Activated CD4-positive, alpha-beta memory T cell treated with anti-CD3 and anti-CD28 coated beads, Interleukin-2, amount 10 ng/mL, durations not matched to agents 7 days and 5 days (primary cell): ENCODE measurements at places on chromosomes 4 and X.

GRCh38 chr4:152539556-152540292, 3.8 kb upstream of the FBXW7 start:
- no peak for DNase-seq

DNA sequence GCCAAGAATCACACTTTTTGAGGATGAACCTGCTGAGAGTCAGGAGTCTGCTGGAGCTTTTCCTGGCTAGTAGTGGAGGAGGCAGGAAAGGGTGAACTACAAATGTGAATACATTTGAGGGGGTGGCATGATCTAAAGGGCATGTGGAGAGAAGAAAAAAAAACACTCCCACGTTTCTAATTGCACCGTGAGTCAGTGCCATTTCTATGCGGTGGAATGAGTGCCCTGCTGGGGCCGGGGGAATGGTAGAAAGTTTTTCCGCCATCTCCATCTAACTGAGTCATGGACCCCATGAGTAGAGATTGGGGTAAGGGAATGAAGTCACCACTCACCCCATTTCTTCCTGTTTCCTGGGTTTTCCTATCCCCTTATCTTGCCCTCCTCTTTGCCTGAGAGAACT, 19.8 kb downstream of the BEX3 start:
- DNase-seq, result no peak

DNA sequence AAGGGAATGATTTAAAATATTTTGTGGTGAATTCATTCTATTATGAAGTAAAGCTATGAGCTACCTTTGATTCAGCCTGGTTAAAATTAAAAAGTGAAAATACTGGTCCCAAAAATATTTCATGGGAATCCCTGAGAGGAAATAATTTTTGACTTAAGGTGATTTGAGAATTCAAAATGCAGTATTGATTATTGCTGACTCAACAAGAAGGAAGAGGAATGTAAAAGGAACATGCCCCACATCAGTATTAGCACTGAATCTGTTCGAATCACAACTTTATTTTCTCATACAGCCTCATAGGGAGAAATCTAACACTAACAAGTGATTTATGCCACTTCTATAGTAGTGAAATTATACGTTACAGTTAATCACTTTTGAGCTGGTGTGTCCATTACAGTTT, 27.7 kb downstream of the EIF2S3 start:
- no peak for DNase-seq

- DNase-seq, result no peak
These were observed 65.6 kb downstream of the ASB9 start for GRCh38 chrX:15204130-15204751.

GRCh38 chr4:135197641-135198040, 996.1 kb upstream of the PABPC4L start:
- DNase-seq, result no peak

GRCh38 chr4:52096048-52096447, 44.9 kb downstream of the SPATA18 start:
- DNase-seq, result no peak

- DNase-seq, result no peak
These were observed 71.9 kb downstream of the MAGEB17 start for GRCh38 chrX:16239211-16239610.

- no peak for DNase-seq
These were observed 544.9 kb downstream of the ANKRD50 start for GRCh38 chr4:124167602-124168001.

DNA sequence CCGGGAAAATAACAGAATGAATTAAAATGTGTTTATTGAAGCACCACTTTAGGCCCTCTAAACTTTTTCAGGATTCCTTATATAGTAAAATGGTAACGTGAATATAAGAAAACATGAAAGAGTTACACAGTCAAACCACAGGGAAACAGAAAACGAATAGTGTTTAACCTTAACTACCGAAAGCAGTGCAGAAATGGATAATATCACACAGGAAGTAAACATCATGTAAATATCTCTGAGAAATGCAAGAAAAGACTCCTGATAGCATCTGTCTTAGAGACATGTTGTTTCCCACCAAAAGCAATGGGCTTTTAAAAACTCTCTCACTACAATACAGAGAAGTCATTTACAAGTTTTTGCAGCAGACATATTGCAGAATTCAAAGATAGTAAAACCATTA, 323.9 kb upstream of the CXXC4 start:
- DNase-seq, result no peak

DNA sequence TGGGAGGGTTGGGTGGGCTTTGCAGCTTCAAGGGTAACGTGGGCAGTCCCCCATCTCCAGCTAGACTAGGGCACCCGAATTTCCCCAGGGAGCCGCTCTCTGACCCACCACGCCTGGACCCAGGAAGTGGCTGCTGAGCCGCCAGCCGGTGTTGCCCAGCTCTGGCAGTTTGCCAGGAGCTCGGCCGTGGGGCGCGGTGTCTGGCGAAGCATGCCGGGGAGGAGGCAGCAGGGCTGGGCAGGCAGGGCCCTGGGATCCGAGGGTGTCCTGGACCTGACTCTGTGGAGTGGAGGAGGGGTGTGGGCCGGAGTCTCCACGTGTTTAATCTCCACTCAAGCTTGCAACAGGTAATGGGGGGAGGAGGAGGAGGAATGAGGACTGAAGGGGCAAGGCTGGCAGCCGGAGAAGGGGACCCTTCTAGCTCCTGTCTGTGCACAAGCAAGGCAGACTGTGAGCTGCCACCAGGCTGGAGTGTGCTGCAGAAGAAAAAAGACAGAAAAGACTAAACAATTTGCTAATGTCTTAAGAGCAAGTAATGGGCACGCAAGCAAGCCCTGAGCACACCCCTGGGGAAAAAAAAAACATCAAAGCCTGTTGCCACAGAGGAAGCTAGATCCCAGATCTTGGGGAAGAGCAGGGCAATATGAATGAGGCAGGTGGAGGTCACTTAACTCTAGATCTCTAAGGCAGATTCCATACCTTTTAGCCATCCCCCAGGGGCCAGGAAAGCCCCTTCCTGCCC, 2.4 kb downstream of the LONRF3 start:
- DNase-seq, result peak; percentile 19

DNA sequence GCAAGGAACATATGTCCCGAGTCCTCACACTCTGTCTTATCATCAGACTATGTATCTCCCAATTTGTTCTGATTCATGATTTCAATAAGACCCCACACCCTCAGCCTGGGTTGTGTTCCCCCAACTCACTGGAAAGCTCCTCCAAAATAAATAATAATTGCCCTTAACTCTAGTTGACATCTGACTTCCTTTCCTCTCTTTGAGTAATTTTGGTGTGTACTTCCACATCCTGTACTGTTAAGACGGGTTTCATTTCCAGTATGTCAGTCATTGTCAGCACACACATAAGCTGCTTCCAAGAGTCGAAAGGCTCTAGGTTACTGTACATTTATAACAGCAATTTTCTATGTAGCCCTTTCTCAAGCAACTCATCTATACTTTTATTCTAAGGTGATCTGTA, 52.2 kb upstream of the C1QTNF7 start:
- DNase-seq, result no peak
